HS-27A (cell line): ENCODE measurements at places on chromosomes 6 and 20.

- DNase-seq: no peak
These were observed 128.1 kb downstream of the OPRM1 start for GRCh38 chr6:154167126-154167525.

DNA sequence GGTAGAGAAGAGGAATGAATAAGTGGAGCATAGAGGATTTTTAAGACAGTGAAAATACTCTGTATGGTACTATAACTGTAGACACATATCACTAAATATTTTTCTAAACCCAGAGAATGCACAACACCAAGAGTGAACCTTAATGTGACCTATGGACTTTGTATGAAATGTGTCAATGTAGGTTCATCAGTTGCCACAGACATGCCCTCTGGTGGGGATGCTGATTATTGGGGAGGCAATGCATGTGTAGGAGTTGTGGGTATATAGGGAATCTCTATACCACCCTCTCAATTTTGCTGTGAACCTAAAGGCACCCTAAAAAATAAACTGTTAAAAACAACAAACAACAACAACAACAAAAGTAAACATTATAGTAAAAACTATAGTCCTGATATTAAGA lies 293.7 kb downstream of the RNF144B start:
- DNase-seq: no peak

- DNase-seq: no peak
These were observed 96.8 kb downstream of the B3GAT2 start for GRCh38 chr6:70860045-70860444.

DNA sequence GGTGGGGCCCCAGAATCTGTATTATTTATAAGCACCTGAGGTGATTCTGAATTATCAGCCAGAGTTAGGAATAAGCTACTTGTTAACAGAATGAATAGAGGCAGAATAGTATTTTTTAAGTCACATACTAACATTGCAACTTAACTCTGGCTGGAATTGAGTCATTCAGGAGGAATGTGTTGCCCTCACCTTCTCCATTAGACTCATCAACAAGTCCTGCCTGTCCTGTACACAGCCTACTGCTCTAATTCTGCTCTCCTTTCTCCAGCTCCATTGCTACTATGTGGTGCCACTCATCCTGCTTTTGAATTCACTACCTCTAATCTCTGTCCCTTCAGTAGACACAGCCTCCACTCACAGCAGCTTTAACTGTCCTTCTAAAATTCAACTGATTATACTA lies 669.4 kb downstream of the DHX35 start:
- DNase-seq: no peak

GRCh38 chr20:2285193-2285592 lies 10.6 kb upstream of the TGM3 start:
- no peak for DNase-seq
